ENCODE measurements at places on chromosomes 6 and 20. TPM values are rescaled to one million over a fixed set of nuclear protein-coding genes. Genes with fewer than 3 reads are reported as not detected.

DNA sequence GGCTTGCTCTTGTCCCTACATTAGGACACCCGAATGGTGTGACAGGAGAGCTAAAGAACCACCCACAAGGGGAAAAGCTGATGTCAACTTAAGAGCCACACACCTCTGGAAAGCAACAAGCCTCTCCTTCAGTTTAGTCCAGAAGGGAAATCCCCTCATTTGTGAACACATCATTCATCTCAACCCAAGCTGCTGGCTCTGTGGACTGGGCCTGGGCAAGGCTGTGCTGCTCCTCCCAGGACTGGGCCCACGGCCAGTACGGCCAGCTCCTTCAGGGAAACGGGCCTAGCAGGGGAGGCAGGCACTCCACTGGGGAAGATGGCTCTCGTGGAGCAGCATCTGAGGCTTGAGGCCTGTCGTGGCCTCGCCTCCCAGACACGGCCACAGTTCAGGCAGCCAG lies 12.8 kb upstream of the SLC4A11 start:
- no peak for DNase-seq

Gene EYS
- polyA plus RNA-seq: not detected

- no peak for DNase-seq
Observed at GRCh38 chr6:89501222-89501621, 68.3 kb downstream of the ANKRD6 start.

GRCh38 chr6:4972438-4972837 lies 31.4 kb downstream of the RPP40 start:
- DNase-seq: no peak

Gene ITPR3
- polyA plus RNA-seq: 11.0 TPM

DNA sequence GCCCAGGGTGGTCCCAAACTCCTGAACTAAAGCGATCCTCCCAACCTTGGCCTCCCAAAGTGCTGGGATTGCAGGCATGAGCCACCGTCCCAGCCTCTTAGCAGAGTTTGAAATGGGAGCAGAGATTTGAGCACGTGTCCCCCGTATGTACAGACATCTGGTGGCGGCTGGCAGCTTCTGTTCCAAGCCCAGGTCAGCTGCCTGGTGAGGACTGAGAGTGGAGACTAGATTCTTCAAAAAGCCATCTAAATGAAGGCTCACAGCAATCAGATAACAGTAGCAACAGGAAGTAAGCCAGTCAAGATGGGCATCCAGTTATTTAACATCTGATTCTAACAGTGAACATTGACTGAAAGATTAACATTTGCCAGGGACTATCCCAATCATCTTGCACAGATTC lies 128.1 kb upstream of the AKAP12 start:
- no peak for DNase-seq

Gene MCCD1
- not detected for polyA plus RNA-seq

Gene CFB
- 39.6 TPM for polyA plus RNA-seq
